Choroid plexus epithelial cell (primary cell): ENCODE measurements at places on chromosomes 2 and 18.

DNA sequence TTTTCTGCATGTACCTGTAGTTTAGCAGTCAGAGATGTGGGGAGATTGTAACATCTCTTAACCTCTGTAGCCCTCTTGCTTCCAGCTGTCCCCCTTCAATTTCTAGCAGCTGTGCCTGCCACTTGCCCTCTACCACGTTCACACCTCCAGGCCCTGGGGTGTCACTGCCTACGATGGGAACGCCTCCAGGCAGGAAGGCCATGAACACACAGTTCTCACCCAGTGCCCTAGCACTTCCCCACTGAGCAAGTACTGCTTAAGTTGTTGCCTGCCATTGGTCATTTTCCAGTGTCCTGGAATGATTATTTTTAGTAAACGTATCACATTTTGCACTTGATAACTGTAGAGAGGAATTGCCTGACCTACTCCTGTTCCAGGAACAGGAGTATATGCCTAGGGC is 77.1 kb upstream of the B3GNT7 start:
- DNase-seq: no peak

DNA sequence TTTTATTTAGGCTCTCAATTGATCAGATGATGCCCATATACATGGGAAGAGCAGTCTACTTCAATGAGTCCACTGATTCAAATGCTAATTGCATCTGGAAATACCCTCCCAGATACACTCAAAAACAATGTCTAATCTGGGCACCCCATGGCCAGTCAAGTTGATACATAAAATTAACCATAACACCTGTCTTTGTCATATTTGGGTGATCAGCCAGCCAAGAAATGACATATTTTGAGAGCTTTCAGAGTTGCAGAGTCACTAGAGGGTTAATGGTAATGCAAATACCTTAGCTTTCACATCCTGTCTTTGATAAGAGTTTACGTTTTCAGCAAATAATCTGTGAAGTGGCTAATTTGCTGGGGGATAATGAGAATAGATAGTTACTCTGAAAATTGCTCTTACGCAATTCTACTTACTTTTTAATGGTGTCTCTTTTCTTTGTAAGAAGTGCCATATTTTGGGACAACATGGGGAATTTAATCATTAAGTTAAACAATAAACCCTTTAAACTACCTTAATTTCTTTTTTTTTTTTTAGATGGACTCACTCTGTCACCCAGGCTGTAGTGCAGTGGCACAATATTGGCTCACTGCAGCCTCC is 49.1 kb downstream of the CCDC195 start:
- no peak for DNase-seq

- DNase-seq: peak; percentile 25
Observed at GRCh38 chr18:43129946-43130524, 14.6 kb upstream of the RIT2 start.

- peak; percentile 90 for DNase-seq
Observed at GRCh38 chr2:230758566-230759480, 46.2 kb downstream of the CAB39 start.

GRCh38 chr2:218993345-218994315 is at the start of gene CRYBA2:
Gene CRYBA2 (minus strand): TSS chr2:218993422. CDS start chr2:218993176, 246 bp downstream.
- DNase-seq: peak; percentile 6

DNA sequence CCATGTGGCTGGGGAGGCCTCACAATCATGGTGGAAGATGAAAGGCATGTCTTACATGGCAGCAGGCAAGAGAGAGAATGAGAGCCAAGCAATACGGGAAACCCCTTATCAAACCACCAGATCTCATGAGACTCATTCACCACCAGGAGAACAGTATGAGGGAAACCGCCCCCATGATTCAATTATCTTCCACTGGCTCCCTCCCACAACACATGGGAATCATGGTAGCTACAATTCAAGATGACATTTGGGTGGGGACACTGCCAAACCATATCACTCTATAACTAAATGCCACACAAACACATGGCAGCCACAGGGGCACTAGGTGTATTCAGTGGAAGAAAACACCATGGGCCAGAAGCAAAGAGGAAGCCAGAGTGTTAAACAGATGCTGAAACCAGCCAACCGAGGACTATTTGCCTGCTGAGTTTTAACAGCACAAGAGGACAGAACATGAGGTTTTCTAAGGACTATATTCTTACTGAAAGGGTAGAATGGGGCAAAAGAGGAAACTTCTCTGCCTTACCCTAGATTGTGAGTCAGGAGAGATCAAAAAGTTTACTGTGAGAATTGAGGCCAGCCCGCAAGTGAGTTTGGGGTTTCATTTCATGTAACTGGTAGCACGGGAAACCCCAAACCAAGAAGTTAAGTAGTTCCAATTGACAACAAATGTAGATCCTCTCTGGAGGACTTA is 49.2 kb downstream of the SIGLEC15 start:
- DNase-seq: peak; percentile 26

DNA sequence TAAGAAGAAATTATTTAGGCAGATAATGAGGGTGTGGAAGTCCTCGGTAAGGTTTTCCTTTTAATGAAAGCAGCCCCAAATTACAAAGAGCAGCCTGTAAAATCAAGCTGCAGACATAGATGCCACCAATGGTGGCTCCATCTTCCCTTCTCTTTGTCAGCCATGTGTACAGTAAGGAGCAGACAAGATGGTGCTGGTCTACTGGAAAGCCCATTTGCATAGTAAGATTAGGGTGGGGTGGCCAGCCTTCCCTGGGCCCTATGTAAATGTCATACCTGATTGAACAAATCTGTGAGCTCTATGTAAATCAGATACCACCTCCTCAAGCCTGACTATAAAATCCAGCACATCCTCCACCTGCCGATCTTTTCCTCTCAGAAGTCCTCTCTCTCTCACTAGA is 154.4 kb upstream of the SERTAD2 start:
- DNase-seq: no peak
